ENCODE measurements at places on chromosomes 16 and 17. TPM values are rescaled to one million over a fixed set of nuclear protein-coding genes. Genes with fewer than 3 reads are reported as not detected.
A peak's percentile ranks its signal among the peaks of the same experiment; 100 is the strongest.

Gene GAS7
- 51.3 TPM for total RNA-seq

Gene MT1F
- total RNA-seq = 6.5 TPM

Gene TMEM92
- not detected for total RNA-seq

Gene KRTAP4-1
- total RNA-seq = 1.9 TPM

Gene NKD1
- total RNA-seq = 7.9 TPM

Gene CEP131
- 4.6 TPM for total RNA-seq

Gene RNPS1
- 51.3 TPM for total RNA-seq

Gene SREBF1
- total RNA-seq = 62.6 TPM

Gene ZNF205
- 8.9 TPM for total RNA-seq

Gene SARM1
- total RNA-seq = 9.4 TPM

Gene TBC1D26
- total RNA-seq = 12.0 TPM

Gene PCGF2
- 7.0 TPM for total RNA-seq

Gene KRTAP4-9
- total RNA-seq = not detected

Gene C17orf113
- 1.2 TPM for total RNA-seq

Gene SGCA
- total RNA-seq = 31.3 TPM

Gene C16orf92
- total RNA-seq = 8.9 TPM

Gene PITPNM3
- 4.8 TPM for total RNA-seq

Gene PYDC1
- total RNA-seq = not detected

Gene P2RX5
- 0.24 TPM for total RNA-seq

Gene SHISA9
- 2.9 TPM for total RNA-seq

Gene MYH8
- not detected for total RNA-seq

Gene OR2C1
- total RNA-seq = 3.6 TPM

- DNase-seq = peak; percentile 20
Observed at GRCh38 chr17:75932852-75933251, 8.0 kb downstream of the FBF1 start.

GRCh38 chr16:71645450-71645849, 19.5 kb downstream of the MARVELD3 start:
- no peak for DNase-seq

DNA sequence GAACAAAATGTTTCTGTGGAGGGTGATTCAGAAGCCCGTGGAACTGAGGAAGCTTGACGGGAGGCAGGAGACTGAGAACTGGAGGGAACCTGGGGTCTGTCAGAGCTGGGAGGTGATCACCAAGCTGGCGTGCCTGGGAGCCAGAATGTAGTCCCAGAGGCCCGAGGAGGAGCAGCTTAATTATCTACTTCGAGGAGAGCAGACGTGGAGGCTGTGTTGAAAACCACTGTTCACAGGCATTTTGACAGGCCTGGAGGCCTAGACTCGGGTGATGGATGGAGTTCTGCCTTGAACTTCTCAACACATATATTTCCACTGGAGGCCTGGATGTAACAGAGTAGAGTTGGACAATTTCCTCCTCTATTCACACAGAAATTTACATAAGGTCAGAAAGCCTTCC, 177.7 kb upstream of the SALL1 start:
- DNase-seq = no peak

GRCh38 chr16:3071655-3072054, 6.2 kb downstream of the IL32 start:
- DNase-seq = no peak

DNA sequence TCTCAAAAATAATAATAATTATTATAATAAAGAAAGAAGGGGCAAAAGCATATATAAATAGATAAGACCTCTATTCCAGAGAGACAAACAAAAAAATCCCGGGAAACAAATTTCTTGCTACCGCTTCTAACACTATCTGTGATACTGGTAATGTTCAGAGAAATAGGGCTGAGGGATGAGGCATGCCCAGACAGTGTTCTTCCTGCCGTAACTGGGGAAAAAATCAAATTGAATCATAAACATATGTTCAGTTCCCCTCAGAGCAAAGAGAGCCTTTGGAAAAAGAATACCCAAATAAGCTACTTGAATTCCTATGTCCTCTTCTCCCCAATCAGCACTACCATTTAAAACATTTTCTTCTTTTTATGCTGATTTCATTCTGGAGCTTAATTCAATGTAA, 688.0 kb downstream of the KCNJ2 start:
- no peak for DNase-seq

GRCh38 chr17:4150096-4150495, 7.1 kb downstream of the CYB5D2 start:
- no peak for DNase-seq

DNA sequence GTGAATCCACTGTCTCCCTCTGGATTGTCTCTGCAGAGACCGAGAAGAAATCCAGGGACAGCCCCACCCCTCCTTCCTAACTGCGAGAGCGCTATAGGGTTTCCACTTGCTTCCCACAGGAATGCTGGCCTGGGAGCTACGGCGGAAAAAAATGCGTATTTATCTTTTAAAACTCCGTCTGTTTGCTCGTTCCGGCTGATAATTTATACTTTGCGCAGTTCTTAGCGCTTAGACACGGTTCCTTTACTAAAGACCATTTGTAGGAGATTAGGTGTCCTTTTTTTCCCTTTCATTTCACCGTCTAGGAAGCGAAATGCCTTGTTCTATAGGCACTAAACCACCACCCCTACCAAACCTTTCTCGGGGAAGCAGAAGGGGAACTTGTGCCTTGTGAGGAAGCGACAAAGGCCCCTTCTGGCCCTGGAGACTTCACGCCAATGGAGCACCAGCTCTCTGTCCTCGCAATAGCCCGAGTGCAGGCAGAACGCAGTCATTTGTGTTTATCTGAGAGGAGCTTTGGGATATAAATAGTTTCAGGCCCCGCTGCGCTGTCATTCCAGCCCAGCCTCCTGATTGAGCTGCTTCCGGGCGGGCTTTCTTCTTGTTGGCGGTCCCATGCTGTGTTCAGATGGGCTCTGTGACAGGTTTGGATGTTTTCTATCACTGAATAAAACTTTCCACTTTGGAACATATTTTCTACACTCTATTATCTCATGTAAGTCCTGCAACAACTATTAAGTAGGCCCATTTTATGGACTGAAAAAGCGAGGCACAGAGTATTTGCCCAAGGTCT, 791 bp upstream of the SUPT4H1 start:
- DNase-seq = peak; percentile 70

GRCh38 chr17:31570951-31571892, 179.7 kb downstream of the RAB11FIP4 start:
- peak; percentile 95 for DNase-seq

DNA sequence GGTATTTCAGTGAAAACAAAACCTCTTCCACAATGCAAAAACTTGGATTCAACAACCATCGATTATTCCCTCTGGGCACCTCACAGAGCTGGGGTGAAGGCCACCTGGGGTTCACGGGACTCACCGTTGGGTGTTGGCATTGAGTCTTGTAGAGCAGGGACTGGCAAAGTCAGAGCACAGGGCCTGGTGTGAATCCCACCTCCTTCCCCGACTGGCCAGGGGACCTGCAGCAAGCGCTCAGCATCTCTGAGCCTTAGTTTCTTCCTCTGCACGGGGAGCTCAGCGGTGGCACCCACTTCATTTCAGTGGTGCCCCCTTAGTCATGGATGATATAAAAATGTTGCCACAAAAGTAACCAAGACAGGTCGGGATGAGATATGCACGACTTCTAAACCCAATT, 100.4 kb downstream of the METRNL start:
- no peak for DNase-seq

DNA sequence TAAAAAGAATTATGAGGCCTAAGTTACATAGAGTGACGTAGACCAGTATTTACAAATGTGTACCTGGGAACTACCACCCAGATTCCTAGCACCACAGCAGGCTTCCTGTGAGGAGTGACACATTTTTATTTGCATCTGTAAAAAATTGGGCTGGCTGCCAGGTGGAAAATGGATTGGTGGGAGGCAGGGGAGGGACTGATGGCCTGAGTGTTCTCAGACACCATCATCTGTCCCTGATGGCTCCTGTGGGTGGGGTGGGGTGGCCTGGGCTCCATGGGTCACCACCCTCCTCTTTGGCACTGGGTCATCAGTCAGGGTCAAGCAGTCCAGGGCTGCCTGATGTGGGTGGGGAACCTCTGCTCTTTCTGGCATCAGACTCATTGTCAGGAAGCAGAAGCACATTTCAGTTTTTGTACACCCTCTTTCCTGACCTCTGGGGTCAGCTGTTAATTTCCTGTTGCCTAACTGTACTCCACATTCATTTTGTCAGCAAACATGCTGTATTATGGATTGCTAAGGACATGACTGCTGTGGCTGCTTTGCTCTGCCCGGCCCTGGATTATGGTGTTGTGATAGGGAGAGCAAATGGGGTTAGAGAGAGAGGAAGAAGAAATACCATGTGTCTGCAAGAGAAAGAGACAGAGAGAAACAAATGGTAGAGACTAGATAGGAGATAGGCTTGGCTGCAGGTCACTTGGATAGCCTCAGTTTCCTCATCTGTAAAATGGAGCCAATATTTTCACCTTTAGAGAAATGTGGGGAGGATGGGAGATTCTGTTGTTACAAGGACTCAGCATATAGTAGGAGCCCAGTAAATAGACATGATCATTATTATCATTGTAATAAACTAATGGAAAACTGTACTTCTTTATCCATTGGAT, 11.6 kb upstream of the MFAP4 start:
- peak; percentile 75 for DNase-seq

DNA sequence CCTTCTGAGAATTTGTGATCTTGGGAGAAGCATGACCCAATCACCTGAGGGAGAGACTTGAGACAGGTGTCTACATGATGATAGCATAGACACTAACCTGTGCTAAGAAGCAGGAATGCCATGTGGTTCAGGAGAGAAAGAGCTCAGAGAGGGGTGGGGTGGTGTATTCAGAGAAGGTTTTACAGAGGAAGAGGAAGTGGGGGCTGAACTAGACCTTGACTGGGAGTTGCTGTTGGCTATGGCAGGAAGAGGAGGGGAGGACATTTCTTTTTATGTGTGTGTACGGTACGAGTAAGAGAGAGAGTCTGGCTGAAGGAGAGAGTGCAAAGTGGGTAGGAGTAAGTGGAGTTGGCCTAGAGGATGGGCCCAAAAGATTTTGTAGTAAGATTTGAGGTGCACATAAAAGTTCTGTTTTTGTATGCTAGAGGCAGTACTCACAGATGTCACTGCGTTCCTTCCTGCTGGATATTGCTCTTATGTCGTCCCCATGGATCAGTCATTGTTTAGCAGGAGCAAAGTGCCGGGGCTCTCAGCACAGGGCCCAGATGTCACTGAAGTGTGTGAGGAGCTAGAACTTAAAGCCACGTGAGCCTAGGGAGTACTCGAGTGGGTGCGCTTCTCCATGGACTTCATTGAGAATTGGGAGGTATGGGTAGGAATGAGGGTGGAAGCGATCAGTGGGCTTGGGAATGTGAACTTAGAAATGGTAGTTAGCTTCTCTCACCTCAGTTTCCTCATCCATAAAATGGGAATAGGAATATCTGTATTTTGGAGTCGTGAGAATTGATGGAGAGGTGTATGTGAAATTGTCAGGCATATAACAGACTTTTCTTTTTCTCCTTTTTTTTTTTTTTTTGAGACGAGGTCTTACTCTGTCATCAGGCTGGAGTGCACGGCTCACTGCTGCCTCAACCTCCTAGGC, 22.1 kb downstream of the SLC7A6 start:
- no peak for DNase-seq

- no peak for DNase-seq
Observed at GRCh38 chr17:6555331-6556120, 829 bp downstream of the PITPNM3 start.

DNA sequence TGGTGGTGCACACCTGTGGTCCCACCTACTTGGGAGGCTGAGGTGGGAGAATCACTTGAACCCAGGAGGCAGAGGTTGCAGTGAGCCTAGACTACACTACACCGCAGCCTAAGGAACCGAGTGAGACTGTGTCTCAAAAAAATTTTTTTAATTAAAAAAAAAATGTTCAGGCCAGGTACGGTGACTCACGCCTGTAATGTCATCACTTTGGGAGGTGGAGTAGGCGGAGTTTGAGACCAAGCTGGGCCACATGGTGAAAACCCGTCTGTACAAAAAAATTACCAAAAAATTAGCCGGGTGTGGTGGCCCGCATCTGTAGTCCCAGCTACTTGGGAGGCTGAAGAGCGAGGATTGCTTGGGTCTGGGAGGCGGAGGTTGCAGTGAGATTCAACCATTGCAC, 3.6 kb upstream of the FAM222B start:
- no peak for DNase-seq

DNA sequence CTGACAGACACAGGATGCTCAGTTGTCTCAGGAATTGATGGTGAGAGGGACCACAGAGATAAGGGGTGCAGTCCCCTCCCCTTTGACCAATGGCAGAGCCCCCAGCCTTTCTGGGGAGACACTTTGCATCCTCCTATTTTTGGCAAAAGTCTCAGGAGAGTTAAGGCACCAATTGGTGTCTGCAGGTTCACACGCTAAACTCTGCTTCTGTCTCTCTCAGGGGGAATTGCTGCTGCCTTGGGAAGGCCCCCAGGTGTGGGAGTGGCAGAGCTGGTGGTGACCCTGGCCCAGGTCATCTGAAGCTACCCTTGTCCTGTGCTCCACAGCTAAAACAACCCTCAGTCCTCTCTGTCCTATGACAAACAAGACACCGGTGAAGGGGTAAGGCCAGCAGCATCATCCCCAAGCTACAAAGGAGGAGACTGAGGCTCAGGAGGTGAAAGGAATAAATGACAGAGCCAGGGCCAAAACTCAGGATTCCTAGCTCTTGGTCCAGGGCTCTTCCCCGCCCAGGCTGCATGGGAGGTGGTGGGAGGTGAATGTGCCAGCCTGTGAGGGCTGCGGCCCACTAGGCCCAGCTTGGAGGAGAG, 20.3 kb downstream of the OSBPL7 start:
- DNase-seq = no peak

GRCh38 chr16:53510704-53511070, 7.7 kb upstream of the AKTIP start:
- no peak for DNase-seq

GRCh38 chr16:84689111-84689510, 10.7 kb upstream of the USP10 start:
- DNase-seq = peak; percentile 28

GRCh38 chr16:1565083-1565805, 31.8 kb downstream of the TMEM204 start:
- DNase-seq = no peak

- DNase-seq = no peak
Observed at GRCh38 chr17:3860939-3861700, 15.1 kb upstream of the NCBP3 start.

GRCh38 chr16:24668481-24669061, 60.9 kb upstream of the TNRC6A start:
- DNase-seq = peak; percentile 43

GRCh38 chr16:4053301-4053845, 62.9 kb downstream of the ADCY9 start:
- DNase-seq = peak; percentile 45

GRCh38 chr17:67769231-67769630, 51.5 kb downstream of the NOL11 start:
- no peak for DNase-seq

- DNase-seq = no peak
Observed at GRCh38 chr16:10618710-10619209, 38.4 kb upstream of the EMP2 start.

DNA sequence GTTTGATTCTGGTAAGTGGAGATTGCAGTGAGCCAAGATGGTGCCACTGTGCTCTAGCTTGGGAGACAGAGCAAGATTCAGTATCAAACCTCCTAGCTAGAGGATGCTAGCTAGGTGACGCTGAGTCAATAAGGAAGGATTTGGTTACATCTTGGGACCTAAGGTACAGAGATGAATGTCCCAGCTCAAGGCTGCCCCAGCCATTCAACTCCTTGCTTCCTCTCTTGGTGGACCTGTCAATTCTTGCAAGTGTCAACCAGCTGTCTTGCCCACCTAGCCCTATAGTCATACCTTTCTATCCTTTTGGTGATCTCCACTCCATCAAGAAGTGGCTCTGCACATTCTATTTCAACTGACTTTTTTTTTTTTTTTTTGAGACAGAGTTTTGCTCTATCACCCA, 1.4 kb upstream of the MILR1 start:
- DNase-seq = no peak

GRCh38 chr16:65622151-65622550, 500.3 kb upstream of the CDH11 start:
- no peak for DNase-seq

GRCh38 chr17:81844327-81844851, 9.5 kb upstream of the PPP1R27 start:
- no peak for DNase-seq

Data from umbilical cord (tissue), 2 donors.